CD4-positive, alpha-beta T cell treated with Interleukin-21 for 1 hour (primary cell): ENCODE measurements at places on chromosomes 16 and 17.

DNA sequence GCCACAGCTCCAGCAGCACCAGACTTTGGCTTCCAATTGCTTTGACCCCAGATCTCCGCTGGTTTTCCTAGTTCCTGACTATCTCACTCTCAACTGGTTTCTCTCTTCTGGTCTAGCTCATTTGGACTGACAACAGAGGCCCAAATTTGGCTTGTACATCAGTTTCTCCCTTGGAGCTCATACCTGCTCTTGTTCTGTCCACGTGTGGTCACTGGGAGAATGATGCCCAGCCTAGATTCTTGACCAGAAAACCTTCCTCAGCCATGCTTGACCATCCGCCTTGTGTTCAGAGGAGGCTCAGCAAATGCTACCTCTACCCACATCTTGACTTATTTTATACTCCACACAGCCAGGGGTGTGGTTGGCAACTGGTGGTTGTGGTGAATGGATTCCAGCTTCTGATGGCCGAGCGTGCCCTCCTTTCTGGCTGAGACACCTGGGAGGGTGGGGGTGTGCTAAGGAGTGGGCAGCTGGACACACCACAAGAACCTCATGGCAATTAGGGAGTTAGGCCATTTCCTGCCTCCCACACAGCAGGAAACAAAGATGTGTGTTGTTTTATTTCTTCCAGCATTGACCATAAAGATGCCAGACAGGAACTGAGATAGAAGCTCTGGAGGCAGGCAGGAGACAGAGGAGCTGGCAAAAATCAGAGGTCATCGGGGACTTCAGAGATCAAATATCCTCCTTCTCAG lies 93.8 kb upstream of the FAM20A start:
- DNase-seq, result no peak

DNA sequence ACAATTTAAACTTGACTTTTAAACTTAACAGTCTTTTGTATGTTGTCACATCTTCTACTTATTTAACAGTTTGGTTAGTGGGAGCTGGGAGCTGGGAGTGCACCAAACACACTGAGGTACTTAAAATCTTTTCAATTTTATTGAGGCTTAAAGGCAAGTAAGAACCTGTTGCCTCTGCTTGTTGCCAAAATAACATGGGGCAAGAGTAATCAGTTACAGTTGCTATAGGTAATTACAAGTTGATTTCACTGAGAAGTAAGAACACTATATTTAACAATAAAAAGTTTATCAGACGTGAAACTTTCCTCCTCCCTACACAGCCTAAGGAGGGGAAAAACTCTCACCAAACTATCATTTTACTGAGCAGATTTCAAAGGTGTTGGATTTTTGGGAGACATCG lies 135.2 kb downstream of the FTO start:
- DNase-seq, result no peak

- peak; percentile 15 for DNase-seq
These were observed 4.0 kb downstream of the SKA2 start for GRCh38 chr17:59151006-59151405.

DNA sequence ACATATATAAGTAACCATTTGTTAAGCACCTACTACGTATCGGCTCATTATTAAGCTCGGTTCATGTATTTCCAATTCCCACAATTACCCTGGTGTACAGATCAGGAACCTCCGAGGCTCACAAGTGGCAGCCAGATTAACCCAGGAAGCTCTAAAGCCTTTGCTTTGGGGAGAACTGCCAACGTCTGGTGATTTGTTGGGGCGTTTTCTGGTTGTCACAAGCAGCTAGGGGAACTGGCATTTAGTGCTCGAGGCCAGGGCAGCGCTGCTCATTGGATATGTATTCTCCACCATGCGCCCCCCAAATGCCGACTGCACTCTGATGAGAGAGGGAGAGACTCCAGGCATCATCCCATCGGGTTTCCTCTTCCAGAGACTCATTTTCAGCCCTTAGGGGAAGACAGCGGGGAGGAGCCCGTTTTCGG lies 541 bp downstream of the ZNF18 start:
- peak; percentile 55 for DNase-seq

- peak; percentile 8 for DNase-seq
These were observed 474 bp downstream of the CLN3 start for GRCh38 chr16:28491230-28491969.

- DNase-seq, result no peak
These were observed 79.4 kb upstream of the KSR1 start for GRCh38 chr17:27376637-27377547.

DNA sequence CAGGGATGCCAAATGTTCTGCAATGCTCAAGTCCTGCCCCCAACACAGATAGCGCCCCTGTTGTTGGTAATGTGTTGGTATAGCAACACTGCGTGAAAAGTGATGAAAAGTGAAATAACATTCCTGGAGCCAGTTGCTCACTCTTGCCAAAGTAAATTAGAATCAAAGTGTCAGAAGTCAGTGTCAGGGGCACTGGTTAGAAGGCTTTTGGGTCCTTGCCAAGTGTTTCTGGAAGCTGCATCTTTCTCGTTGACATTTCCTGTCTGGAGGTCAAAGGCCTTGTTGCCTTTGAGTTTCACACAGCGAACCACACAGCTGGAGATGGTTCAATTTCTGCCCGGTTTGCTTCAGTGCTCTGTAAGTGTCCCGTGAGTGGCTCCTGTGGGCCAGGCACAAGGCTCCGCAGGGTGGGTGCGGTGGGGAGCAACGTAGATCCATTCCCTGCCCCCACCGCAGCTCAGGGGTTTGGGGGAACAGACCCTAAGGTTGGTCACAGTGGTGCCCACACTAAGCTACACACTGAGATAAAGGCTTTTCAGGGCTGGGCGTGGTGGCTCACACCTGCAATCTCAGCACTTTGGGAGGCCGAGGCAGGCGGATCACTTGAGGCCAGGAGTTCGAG lies 3.6 kb upstream of the SLC16A5 start:
- no peak for DNase-seq

DNA sequence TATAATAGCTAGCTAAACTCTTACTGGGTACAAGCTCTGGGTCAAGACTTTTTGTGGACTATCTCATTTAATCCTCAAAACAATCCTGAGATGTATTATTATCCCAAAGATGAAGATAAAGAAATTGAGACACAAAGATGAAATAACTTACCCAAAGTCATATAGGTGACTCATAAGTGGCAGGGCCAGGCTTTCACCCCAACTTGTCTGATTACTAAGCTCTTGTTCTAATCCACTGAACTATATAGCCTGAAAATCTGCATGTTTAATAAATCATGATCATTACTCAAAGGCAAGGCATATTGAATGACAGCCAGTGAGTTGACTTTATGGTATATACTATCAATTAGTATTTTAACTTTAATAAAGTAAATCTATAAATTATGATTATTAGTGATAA lies 77.4 kb downstream of the SKAP1 start:
- no peak for DNase-seq

- no peak for DNase-seq
These were observed 1.0 kb upstream of the CPD start for GRCh38 chr17:30377574-30378240.

GRCh38 chr16:89047331-89048089 lies 46.1 kb upstream of the ACSF3 start:
- DNase-seq, result no peak

DNA sequence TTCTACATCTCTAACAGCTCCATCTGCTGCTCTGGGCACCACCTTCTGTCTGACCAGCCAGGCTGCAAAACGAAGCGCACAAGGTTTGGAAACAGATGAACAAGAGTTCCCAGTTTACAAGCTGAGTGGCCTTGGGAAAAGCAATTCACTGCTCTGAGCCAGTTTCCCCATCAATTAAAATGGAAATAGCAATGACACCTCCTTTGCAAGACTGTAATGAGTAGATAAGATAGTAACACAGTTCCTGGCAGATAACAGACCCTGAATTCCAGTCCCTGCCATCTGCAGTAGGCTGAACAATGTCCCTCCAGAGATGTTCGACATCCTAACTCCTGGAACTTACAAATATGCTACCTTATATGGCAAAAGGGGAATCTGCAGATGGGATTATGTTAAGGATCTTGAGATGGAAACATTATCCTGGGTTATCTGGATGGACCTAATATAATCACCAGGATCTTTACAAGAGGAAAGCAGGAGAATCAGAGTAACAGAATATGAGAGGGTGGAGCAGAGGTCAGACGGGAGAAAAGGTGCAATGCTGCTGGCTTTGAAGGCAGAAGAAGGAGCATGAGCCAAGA lies 27.9 kb downstream of the CPPED1 start:
- no peak for DNase-seq

- no peak for DNase-seq
These were observed 28.1 kb downstream of the VWA3A start for GRCh38 chr16:22120440-22120839.

- no peak for DNase-seq
These were observed 6.2 kb downstream of the SAMD14 start for GRCh38 chr17:50123649-50124349.

- DNase-seq, result no peak
These were observed 14.8 kb upstream of the TMED6 start for GRCh38 chr16:69366431-69366830.

GRCh38 chr17:68384941-68385340 lies 72.4 kb downstream of the WIPI1 start:
- no peak for DNase-seq

- DNase-seq, result no peak
These were observed 320.1 kb upstream of the MAF start for GRCh38 chr16:79920685-79921084.

GRCh38 chr16:74868501-74868900 lies 93.9 kb upstream of the FA2H start:
- DNase-seq, result peak; percentile 68

DNA sequence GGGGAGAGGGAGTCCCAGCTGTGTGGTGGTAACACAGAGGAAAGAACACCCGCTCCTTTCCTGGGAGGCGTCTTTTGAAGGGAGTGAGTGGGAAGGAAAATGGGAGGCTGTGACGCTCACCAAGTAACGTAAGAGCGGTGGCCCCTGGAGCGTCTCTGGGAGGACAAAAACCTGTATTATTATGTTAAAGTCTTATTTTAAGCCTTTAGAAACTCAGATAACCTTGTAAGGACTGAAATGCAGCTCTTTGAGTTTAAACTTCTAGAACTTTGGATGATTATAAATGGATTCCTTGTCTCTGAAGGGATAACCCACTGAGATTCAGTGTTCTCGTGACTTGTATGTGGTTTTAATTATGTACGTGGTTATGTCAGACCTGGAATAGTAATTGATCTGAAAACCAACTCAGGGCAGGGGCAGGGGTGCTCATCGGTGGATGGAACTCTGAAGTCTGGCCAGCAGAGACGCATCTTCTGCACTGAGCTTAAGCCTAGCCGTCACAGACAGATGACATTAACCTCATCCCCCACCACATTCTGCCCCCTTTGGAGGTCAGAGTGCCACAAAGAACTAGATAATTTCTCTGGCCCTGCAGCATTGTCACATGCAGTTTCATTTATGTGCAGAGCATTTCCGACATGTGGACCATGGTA lies 41.8 kb upstream of the SLC12A3 start:
- no peak for DNase-seq

- no peak for DNase-seq
These were observed 14.2 kb upstream of the MPHOSPH6 start for GRCh38 chr16:82184213-82184612.

DNA sequence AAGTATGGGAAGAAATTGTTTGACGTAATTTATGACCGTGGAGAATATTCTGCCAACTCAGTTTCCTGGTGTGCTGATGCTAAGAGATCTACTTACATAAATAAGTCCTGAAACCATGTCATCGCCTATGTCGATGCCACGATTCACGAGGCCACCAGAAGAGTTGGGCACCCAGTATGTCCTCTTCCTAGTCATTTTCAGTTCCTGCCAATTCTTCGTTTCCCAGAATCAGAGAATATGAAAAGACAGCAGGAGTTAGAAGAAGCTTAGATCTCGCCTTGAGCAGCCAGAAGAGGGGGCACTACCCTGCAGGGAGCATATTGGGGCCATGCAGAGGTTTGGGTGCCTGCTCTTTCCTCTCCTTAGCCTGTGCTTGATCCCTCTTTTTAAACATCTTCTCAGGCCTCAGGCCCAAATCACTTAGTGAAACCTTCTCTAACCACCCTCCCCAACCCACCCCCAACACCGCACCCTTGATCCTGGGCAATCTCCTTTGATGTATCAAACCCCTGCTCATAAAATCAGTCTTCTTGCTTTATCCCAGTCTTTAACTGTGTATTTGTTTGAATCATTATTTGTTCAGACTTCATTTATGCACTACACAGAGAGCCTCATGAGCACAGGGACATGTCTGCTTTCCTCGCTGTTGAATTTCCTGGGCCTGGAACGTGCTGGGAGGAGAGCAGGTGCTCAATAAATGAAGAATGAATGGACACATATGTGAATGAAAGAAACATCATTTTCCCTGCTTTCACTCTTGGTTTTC lies 12.2 kb upstream of the LONP2 start:
- peak; percentile 26 for DNase-seq

DNA sequence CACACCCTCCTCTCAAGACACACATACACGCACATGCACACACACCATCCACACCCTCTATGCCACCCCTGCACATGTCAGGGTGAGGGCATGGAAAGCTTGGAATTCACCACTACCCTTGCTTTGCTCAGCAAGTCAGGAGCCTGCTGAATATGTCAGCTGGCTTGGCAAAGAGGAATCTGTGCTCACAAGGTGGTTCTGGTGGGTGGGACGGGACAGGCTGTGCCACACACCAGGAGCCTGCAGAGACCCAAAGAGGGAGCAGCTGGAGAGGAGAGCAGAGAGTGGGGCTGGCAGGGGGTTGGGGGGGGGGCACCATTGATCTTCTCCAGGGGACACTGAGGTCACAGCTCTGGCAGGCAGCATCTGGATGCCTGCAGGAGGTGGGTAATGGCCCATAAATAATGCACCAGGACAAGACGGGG lies 48.7 kb upstream of the NDRG4 start:
- DNase-seq, result no peak

DNA sequence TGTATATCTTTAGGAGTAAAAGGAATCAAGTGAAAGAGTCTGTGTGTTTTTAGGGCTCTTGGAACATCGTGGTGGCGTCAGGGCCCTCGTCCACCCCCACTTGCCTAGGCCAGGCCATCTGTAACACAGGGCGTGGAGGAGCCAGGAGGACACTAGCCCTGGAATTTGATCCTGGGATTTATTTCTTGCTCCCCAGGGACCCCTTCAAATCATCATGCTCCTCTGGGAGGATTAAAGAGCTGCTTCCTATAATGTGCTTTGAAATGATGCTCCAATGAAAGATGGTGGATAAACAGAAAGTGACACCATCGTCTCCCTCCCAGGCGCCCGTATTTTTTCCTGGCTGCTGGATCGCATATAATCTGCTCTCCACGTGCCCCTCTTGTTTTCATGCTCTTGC lies 113.3 kb downstream of the AATF start:
- no peak for DNase-seq

DNA sequence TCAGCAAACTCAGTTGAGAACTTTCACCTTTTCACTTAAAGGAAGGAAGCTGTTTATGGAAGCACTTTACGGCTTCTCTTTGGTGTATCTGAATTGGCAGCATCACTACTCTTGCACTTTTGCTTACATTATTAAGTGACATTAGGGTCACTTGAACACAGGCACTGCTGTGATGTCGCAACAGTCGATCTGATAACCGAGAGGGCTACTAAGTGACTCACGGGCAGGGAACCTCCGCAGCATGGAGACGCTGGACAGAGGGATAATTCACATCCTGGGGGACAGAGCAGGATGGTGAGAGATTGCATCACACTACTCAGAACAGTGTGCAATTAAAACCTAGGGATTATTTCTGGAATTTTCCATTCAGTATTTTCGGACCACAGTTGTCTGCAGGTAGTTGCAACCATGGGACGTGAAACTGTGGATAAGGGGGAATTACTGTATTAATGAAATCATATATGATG lies 56.5 kb downstream of the DNAH2 start:
- no peak for DNase-seq
